ENCODE measurements at places on chromosomes 16 and 17.

DNA sequence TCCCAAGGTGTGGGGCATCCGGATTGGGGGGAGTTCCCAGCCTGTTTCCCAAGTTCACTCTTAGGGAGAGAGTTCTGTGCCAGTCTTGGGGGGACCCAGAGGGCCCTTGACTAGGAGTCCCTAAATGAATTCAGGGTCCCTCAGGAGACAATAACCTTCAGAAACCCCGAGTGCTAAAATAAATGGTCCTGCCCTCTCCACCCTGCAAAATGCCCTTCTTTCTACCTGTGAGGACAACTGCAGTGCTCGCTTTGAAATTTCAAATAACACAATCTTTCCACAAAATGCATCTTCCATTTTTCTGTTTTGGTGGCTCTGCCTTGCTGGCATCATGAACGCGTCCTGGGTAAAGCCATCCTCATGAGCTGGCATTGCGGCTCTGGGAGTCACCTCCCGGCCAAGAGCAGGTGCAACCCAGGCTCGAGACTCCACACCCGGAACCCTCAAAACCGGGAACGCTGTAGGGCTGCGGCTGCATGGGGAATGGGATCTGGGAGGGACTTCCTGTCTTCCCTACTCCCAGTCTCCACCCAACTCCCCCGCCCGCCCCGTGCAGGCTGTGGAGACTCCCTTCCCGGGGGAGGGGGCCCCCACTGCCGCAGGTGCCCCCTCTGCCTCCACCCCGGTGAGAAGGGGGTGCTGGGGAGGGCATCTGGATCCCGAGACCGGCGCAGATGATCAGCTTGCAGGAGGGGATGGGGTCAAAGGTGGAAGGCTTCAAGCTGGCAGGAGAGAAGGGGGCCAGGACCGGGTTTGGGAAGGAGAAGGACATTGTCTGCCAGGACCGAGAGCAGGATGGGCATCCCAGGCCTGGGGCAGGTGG lies at the start of gene ZNF205:
Gene ZNF205 (plus strand): TSS at position 529 of the 823 bp plus-strand sequence. CDS start 845 bp downstream, outside the sequence.
- no peak for DNase-seq

- DNase-seq: no peak
Observed at GRCh38 chr17:66663041-66663606, 171.8 kb upstream of the CACNG5 start.

- DNase-seq: peak; percentile 21
Observed at GRCh38 chr16:28182183-28182582, 29.6 kb downstream of the XPO6 start.

DNA sequence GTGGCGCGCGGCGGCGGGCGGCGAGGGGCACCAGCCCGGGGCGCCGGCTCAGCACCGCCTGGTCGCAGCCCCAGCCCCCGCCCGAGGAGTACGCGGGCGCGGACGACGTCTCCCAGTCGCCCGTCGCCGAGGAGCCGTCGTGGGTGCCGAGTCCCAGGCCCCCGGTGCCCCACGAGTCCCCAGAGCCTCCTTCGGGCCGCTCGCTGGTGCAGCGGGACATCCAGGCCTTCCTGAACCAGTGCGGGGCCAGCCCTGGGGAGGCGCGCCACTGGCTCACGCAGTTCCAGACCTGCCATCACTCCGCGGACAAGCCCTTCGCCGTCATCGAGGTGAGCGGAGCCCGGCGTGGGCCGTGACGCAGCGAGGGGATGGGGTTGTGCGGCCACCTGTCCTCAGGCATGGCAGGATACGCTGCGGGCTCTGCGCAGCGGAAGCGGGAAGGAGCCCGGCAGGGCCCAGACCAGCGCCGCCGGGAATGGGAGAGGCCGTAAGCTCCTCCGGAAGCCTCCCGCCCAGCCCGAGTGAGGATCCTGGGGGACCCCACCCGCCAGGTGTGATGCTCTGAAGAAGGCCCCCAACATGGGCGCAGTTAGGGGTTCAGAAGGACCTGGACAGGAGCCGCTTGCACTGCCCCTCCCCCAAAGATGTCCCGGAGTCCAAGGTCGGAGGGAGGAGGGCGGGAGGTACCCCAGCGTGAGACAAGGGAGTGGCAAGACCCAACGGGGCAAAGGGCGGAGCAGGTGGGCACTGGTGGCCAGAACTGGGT lies 522 bp downstream of the NAGS start:
- peak; percentile 17 for DNase-seq

- DNase-seq: no peak
Observed at GRCh38 chr17:11642655-11643054, 44.4 kb downstream of the DNAH9 start.

GRCh38 chr17:32445497-32445896 lies 1.2 kb downstream of the PSMD11 start:
- no peak for DNase-seq

GRCh38 chr16:85640585-85640984 lies 27.5 kb downstream of the GSE1 start:
- no peak for DNase-seq

Measured in CD14-positive monocyte (primary cell).